Common myeloid progenitor, CD34-positive (primary cell): ENCODE measurements at places on chromosomes 16 and 17.

DNA sequence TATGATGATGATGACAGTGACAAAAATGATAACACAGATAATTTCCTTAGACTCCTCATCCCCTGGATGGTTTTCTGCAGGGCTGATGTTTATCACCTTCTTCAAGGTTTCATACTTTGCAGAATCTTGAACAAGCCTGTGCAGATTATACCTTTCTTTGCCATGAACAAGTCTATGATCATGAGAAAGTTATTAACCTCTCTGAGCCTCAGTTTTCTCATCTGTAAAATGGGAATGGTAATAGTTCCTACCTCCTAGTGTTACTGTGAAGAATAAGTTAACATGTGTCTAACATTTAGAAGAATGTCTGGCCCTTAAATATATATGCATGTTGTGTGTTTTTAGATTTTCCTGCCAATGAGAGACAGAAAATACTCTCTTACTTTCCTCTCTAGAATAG, 321.8 kb downstream of the SNX29 start:
- no peak for DNase-seq

- no peak for DNase-seq
These were observed 115.4 kb upstream of the ZFHX3 start for GRCh38 chr16:73163238-73163815.

- no peak for DNase-seq
These were observed 2.5 kb downstream of the CES2 start for GRCh38 chr16:66937725-66938337.

GRCh38 chr16:82533189-82533588, 93.6 kb upstream of the CDH13 start:
- DNase-seq = no peak
